A549 treated with dexamethasone at 1 μM for 4 hours (cell line): ENCODE measurements at places on chromosomes 1 and 21. TPM values are rescaled to one million over a fixed set of nuclear protein-coding genes. Genes with fewer than 3 reads are reported as not detected.

Gene CCDC185
- 0.05 to 0.09 TPM (median 0.06 TPM) in 3 of 5 replicates, not detected in the others for total RNA-seq

Gene PLPPR4
- total RNA-seq, result 0.04 TPM in 1 of 5 replicates, not detected in the others

Gene HDAC1
- total RNA-seq, result 47.9 to 53.4 TPM (median 52.1 TPM) in 5 replicates

Gene S100A16
- 467 to 520 TPM (median 496 TPM) in 5 replicates for total RNA-seq

Gene KRTAP6-3
- not detected in 5 replicates for total RNA-seq
